ENCODE measurements at places on chromosomes 2 and 18.

DNA sequence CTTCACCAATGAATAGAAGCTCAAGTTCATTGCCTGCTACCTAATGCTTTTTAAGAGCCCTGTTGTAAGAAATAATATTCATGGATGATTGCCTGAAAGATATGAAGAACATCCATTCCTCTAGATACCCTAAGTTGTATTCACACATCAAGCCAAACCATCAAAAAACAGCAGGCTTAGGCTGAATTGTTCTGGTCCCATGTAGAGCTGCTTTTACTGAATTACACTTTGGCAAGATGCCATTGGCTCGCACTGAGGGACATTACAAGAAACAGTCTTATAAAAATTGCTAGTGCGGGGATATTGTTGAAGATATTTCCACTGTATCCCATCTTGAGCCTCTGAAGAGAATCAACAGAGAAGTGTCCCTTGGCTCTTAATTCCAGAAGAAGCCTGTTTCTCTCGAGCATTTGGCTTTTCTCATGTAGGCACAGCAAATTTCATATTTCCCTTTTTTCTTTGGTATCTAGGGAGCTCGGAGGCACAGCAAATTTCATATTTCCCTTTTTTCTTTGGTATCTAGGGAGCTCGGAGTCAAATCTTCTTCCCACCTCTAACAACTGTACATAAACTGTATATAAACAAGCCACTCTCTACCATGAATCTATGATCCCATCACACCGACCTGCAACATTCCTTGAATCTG is 107.5 kb downstream of the COLEC12 start:
- DNase-seq = no peak

DNA sequence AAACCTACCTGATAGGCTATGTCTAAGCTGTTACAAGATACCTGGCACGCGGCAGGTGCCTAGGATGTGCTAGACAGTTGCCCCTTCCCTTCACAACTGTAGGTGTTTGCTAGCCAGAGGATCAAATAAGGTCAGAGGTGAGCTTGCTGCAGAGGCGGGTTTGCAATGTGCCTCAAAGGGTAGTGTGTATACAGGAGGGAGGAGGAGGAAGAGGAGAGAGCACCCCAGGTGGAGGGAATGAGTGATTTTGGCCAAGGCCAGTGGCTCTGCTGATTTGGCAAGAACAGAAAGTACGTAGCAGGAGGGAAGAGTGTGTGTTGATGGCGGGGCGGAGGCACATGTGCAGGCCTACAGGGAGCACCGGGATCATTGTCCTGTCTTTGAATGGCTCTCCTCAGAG is 236.5 kb downstream of the HAUS1 start:
- DNase-seq = no peak

GRCh38 chr2:126808929-126809328 is 89.8 kb upstream of the TEX51 start:
- no peak for DNase-seq

GRCh38 chr18:54555286-54555685 is 35.8 kb upstream of the DYNAP start:
- no peak for DNase-seq

DNA sequence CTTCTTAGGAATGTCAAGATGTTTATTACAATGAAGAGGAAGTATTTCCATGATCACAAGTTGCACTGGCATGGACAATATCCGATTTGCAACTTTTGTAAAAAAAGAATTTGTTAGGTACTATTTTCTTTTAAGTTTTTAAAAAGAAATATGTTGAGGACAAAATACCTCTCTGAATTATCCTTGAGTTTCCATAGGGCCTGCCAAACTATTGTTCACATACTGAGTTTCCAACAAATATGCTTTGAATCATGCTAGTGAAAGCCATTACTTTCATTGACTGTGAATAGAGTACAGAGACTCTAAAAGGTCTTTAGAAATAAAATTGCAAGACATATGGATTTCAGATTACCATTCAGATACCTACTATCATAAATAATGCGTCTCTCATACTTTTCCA is 566.1 kb downstream of the TMEM182 start:
- DNase-seq = no peak

DNA sequence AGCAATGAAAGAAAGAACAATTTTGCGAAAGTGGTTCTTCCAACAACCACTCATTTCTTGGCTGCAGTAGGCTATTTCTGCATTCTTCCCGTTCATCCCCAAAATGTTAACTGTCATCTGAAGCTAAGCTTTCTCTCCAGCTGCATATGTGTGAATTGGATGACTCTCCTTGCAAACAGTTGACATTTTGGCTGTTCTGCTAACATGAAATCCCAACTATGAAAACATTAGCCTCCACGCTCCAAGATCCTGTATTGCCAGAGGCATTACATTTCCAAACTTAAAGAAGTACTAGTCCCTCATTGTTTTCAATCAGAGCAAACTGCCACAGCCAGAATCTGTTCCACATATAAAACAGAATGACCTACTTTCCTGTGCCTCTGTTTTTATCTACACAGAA is 88.5 kb downstream of the TGIF1 start:
- DNase-seq = no peak

DNA sequence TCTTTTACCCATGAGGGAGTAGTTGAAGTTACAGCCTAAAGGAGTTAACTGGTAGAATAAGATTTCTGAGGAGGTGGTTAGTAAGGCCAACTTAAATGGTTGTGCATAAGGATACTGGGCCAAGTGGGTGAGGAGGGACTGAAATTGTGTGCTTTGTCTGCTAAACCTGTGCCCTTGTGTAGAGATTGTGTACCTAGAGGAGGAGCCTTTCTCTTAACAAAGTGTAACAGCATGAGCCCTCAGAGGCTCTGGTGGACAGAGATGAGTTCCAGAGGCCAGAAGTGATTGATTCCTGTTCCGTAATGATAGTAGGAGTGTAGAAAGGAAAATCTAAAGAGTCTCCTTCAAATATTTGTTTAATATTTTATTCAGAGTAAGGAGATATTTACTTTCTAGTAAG is 42.9 kb downstream of the OTX1 start:
- no peak for DNase-seq

DNA sequence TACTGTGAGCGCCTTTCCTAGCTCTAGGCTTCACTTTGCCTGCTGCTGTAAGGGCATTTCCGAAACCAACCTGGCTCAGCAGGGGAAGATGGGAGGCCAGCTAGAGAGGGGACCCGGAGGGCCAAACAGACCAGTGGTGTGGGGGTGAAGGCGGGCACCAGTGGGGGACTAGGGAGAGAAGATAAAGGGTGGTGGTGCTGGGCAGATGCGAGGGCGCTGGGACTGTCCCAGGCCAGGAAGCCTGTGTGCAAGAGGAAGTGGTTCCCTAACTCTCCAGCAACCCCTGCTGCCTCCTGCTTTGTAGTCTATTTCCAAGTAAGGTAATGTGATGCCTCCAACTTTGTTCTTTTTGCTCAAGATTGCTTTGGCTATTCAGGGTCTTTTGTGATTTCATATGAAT is 73.1 kb downstream of the DNAH7 start:
- no peak for DNase-seq

DNA sequence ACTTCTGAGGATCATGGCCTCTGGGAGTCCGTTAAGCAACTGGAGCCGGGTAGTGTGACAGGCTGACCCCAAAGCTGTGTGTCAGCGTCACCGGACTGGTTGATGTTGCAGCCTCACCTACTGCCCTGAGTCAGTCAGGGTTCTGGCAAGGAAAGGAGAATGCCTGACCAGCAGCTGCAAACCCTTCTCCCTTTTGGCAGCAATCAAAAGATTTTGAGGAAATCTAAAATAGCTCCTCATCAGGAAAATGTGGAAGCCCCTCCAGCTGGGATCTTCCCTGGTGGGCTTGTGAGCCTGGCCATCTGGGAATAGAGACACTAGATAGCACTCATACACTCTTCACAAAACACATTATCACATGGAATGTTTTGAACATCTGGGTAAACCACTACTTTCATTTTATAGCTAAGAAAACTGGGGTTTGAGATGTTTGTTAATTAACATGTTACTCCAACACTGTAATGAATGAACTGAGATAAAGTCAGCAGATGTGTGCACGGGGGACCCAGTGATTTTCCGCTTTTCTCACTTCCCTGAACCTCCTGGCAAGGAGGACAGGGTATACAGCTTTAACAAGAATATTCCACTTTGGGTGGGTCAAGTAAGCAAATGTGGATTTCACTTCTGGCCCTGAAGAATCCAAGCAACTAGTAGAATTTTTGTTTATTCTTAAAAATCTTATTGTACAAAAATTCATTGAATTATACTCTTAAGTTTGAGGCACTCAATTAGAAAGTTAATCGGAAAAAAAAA is 24.7 kb downstream of the CLUL1 start:
- DNase-seq = no peak

GRCh38 chr2:46967990-46968647 is 52.5 kb upstream of the MCFD2 start:
- DNase-seq = no peak

- DNase-seq = no peak
These were observed 3.2 kb upstream of the AAK1 start for GRCh38 chr2:69646714-69647113.

- no peak for DNase-seq
These were observed 323.5 kb upstream of the SKOR2 start for GRCh38 chr18:47574966-47575365.

DNA sequence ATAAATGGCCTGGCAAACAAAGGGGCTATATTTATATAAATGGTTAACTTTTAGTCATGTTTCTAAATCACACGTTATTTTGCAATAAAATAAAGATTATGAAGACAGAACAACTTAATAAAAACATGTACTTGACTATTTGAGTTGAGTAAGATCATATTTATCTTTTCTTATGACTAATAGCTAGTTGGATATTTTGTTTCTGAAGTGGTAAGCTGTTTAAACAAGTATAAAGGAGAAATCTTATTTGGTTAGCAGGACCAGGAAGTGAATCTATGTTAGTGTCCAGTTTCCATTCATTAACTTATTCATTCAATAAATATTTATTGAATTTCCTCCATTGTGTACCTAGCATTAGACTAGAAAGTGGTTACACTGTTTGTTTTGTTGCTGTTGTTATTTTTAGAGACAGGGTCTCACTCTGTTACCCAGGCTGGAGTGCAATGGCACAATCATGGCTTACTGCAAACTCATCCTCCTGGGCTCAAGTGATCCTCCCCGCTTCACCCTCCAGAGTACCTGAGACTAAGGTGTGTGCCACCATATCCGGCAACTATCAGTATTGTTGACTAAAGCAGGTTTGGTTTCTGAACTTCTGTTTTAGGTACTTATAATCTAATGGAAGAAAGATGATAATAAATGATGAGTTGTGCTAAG is 312.6 kb downstream of the DPP10 start:
- no peak for DNase-seq

DNA sequence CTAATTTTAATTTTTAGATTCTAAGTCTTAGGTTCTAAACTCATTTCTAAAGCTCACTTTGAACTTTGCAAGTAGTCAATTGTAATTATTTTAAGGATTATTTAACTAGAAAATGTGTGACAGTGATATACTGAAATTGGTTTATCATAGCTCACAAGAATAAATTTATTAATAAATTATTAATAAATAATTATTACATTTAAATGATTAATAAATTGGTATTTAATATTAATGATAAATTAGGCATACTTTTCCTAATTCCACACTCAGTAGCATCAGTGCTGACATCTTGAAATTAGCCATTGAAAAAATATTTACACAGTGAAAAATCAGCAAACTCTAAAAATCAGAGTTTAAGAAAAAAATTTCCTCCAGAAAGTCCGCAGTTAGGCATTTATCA is 433.7 kb downstream of the FIGN start:
- no peak for DNase-seq

DNA sequence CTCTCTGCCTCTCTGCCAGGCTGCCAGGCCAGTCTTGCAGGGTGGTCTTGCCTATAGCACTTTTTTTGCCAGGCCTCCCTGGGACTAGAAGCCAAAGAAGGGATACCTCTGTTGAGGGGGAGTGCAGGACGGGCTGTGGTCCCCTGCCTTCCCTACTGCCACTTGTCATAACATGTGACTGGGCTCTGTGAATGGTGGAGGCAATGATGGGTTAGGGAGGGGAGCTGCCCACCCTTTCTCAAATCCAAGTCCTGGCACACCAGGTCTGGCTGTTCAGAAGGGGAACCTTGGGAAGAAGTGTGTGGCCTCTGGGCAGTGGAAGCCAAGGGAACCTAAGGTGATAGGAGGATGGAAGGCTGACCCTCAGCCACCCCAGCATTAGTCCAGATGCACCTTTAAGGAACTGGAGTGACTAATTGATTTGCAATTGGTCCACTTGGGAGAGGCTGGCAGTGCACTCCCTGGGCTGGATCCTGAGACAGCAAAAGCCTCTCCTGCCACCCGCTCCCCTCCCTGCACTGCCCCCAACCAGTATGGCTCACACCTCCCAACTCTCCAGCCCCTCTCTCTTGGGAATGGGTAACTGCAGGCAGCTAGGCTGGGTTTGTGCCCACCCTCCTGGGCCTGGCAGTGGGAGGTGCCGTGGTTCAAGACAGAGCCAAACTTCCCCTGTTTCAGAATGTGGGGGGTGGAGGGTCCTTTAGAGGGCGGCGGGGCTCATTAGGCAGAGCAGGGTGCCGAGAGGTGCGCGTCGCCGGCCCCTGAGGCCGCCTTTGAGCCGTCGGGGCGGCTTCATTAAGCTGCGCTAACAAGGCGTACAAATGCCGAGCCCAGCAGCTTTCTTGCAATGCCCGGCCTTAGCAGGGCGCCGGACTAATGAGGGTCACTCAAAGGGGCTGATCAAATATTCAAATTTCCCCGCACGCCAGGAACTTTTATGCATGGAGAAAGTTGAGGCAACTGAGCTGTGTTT is 4.5 kb upstream of the SIX3 start:
- DNase-seq = no peak

- DNase-seq = no peak
These were observed 28.8 kb upstream of the SLC3A1 start for GRCh38 chr2:44246436-44246835.

GRCh38 chr2:18465979-18466378 is 94.5 kb downstream of the RDH14 start:
- DNase-seq = no peak

DNA sequence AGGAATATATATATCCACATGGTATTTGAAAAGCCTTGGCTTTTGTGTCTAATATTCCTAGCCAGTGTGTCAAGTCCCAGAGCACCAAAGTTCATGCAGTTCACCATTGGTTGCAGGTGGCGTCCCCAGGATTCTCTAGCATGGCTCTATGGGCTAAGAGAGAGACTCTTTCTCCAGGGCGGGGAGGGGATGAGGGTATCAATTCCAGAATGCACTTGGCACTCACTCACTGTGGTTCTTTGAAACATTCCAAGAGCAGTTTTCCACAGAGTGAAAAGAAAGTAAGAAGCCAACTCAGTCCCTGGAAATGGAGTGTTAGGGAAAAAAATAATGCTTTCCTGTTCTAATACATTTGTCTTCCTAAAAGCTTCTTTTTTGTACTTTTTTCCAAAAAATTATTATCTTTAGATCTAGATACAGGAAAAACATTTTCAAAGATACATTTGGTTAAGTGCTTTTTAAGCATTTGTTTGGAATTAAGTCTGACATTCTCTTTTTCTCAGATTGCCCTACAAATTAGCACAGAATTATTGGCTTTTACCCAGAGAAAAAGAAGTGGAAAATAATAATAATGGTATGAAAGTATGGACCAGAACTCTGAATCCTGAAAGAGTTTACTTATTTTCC is 239.9 kb downstream of the PAX3 start:
- no peak for DNase-seq
